ENCODE measurements at places on chromosomes 7 and 10. TPM values are rescaled to one million over a fixed set of nuclear protein-coding genes. Genes with fewer than 3 reads are reported as not detected.

DNA sequence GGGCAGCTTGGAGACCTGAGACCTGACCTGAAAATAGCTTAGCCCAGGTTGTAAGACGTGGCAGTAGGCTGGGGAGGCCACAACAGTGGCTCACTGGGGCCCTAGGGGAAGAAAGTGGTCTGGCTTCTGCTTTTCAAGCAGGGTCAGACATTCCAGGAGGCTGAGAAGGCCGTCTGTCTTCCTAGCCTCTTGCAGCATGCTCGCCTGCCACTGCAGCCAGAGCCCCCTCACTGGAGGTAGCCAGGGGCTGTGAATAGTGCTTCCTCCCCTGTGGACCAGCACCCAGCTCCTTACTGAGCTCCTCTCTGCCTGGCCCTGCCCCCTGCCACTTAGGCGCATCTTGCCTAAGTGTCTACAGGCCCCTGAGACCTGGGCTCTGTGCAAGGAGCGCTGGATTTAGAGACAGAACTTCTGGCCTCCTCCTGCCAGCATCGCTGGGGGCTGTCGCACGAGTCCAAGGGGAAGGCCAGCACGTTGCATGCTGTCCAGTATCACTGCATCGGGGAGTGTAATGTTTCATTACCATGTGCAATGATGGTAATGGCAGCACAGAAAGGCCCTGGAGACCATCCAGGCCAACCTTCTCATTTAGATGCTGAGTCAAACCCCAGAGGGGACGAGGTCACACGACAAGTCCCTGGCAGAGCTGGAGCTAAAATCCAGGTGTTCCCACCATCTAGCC, 12.7 kb downstream of the ZMIZ1 start:
- DNase-seq = no peak

DNA sequence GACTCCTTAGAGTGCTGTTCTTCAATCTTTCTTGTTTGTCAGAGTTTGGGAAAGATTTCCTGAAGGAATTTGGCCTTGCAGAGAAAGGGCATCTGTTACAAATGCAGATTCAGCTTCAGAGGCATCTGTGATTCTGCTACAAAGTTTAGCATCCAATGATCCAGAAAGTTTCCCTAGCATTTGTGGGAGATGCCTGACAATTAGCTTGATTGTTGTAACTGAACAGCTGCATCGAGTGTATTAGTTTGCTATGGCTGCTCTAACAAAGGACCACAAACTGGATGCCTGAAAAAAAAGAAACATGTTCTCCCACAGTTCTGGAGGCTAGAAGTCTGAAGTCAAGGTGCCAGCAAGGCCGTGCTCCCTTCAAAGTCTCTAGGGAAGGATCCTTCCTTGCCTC, 365.1 kb downstream of the GRID1 start:
- DNase-seq = no peak

- DNase-seq = no peak
These were observed 260.1 kb downstream of the DNAJB6 start for GRCh38 chr7:157596881-157597280.

DNA sequence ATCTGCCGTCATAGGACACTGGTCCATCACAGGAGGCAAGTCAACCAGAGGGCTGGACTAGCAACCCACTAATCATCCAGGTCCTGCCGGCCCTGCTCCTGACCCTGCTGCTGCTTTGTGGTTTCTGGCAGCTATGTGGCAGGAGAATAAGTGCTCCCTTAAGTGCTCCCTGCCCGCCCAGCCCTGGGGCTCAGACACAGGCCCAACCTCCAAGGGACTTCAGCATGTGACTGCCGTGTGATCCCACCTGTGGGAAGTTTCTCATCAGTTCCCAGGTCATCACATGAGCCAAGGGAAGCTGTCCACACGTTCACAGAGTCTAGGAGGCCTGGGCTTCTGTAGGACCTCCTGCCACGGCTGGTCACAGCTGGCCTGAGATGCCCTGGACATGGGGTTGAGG, 34.2 kb upstream of the ZNF488 start:
- no peak for DNase-seq

The APBB1IP gene
- 40.1 TPM for total RNA-seq
